CD4-positive, alpha-beta T cell treated with Interleukin-2 at 100 ng/mL for 4 hours (primary cell): ENCODE measurements at places on chromosomes 7 and 10.

DNA sequence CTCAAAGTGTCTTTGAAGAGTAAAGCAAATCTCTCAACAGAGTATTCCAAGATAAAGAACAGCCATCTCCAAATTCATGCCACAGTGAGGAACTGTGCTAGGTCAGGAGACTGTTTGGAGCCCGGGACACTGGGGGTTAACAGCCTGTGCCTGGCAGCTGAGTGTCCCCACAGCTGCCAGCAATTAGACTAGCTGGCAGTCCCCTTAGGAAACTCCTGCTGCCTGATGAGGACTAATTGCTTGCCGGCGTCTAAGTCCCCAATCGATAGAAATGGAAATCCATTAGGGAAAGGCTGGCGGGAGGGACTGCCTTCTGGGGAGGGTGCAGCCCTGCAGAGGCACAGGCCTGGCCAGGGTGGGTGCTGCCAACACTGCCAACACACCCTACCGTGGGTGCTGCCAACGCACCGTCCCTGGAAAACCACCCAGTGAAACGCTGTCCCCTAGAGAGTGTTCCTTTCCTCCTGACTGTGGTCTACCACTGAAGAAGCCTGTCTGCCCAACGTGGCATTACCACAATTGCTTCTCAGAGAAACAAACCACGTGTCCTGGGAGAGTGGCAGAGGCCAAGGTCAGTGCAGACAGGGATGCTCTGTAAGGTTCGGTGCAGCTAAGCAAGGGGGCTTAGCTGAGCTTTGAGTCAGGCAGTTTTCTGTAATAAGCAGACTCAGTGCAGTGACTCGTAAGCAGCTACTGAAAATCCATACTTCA, 60.8 kb downstream of the XRCC2 start:
- no peak for DNase-seq

- DNase-seq = no peak
Observed at GRCh38 chr7:50145801-50146338, 52.8 kb upstream of the ZPBP start.

DNA sequence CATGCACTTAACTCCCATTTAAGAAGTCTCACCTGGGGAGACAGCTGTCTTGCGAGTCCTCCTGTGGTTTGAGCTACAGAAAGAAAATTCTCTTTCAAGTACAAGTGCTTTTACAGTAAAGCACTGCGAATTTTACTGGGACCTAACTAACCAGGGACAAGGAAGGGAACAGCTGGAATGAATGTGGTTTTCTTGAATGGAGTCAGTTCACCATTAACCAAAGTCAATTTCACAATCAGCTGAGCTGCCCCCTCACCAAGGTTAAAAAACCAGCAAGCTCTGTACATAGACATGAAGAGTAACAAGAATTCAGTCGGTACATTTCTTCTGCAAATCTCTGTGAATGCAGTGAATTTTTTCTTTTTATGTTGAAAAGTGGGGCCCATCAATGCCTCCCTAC, 56.3 kb downstream of the GFRA1 start:
- no peak for DNase-seq

GRCh38 chr7:104805449-104806317, 208.3 kb upstream of the KMT2E start:
- no peak for DNase-seq

DNA sequence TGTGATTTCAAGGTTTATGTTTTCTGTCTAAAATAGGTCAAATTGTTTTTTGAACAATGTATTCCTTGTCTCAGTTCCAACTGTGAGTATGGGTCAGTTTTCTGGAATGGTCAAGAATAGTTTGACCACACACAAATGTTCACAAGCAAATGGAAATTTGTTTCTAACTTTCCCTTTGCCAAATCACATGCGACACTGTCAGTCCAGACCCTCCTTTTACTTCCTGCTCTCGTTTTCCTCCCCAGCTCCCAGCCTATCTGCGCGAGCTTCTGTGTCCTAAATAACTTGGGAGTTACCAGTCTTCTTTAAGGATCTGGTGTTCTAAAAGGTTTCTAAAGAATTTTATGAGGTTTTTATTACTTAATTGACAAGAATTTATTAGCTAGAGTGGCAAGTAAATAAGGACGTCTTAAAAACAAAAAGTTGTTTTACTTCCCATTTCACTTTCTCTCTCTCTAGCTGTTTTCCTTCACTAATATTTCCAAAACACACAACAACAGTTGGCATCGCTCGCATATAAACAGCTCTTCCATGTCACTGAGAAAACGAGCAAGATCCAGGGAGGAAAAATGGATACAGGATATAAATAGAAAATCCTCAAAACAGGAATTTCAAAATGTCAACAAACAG, 266.1 kb upstream of the KLF6 start:
- no peak for DNase-seq

- no peak for DNase-seq
Observed at GRCh38 chr7:53070883-53071282, 35.5 kb downstream of the POM121L12 start.

DNA sequence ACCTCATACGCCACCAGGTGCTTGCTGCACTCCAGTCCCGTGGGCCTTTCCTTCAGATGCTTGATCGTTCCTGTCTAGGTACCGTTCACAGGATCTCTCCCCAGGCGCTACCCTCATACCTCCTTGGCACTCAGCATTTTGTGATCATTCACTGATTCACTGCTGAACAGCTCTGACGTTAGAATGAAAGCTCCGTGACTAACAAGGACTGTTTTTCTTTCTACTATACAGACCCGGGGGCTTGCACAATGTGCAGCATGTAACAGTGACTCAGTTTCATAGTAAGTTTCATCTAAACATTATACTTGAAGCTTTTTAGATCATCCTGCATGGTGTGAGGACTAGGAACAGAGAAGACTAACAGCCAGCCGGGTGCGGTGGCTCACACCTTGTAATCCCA, 20.6 kb downstream of the KIN start:
- DNase-seq = no peak

- DNase-seq = no peak
Observed at GRCh38 chr7:95056107-95056739, 148.8 kb downstream of the PPP1R9A start.

GRCh38 chr10:129850316-129850715, 113.8 kb downstream of the EBF3 start:
- DNase-seq = no peak

GRCh38 chr7:2165239-2165609, 67.5 kb downstream of the MAD1L1 start:
- DNase-seq = no peak

- DNase-seq = peak; percentile 62
Observed at GRCh38 chr7:5396542-5396941, 27.1 kb downstream of the TNRC18 start.

GRCh38 chr10:35675846-35676245, 33.8 kb upstream of the FZD8 start:
- no peak for DNase-seq

GRCh38 chr7:144936314-144936713, 100.5 kb upstream of the TPK1 start:
- DNase-seq = no peak

- DNase-seq = no peak
Observed at GRCh38 chr7:17986851-17987250, 40.8 kb downstream of the PRPS1L1 start.

- DNase-seq = no peak
Observed at GRCh38 chr7:117645481-117646165, 165.8 kb downstream of the CFTR start.
